ENCODE measurements at places on chromosomes 7 and 10. TPM values are rescaled to one million over a fixed set of nuclear protein-coding genes. Genes with fewer than 3 reads are reported as not detected.

Gene PIP
- total RNA-seq = not detected

Gene KCNMA1
- not detected for total RNA-seq

Gene CHST12
- total RNA-seq = 1.3 TPM

Gene NAT16
- not detected for total RNA-seq

Gene CTAGE8
- total RNA-seq = 1.8 TPM

Gene CALCR
- not detected for total RNA-seq

Gene ANKRD1
- not detected for total RNA-seq

Gene FXYD4
- total RNA-seq = not detected

Data from activated naive CD4-positive, alpha-beta T cell treated with anti-CD3 and anti-CD28 coated beads, Interleukin-2, amount 50 U/mL, for 72 hours (primary cell).